ENCODE measurements at places on chromosomes 6 and 20.
A peak's percentile ranks its signal among the peaks of the same experiment; 100 is the strongest.

DNA sequence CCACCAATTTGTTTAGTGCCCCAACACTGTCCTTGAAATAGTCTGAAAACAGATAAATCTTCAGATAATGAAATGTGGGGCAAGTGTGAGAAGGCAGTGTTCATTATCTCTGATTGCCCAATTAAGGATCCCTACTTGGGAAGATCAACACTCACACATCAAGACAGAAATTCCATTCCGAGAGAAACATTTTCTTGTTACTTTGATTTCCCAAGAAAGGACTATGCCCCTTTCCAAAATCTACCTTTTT is 16.2 kb downstream of the HMGN4 start:
- no peak for DNase-seq

- no peak for DNase-seq
Observed at GRCh38 chr6:139436200-139436956, 61.9 kb upstream of the CITED2 start.

DNA sequence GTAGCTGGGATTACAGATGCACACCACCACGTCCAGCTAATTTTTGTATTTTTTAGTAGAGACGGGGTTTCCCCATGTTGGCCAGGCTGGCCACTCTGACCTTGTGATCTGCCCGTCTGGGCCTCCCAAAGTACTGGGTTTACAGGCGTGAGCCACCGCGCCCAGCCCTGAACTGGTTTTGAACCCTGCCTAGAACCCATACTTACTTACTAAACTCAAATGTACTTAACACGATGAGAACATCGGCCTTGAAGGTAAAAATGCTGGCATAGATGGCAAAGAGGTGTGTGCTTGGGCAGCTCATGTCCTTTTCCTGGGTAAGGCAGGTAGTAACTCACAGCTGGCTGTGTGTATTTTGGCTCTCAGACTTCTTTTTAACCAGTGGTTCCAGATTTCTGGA is 3.2 kb upstream of the ARMC12 start:
- DNase-seq = no peak

DNA sequence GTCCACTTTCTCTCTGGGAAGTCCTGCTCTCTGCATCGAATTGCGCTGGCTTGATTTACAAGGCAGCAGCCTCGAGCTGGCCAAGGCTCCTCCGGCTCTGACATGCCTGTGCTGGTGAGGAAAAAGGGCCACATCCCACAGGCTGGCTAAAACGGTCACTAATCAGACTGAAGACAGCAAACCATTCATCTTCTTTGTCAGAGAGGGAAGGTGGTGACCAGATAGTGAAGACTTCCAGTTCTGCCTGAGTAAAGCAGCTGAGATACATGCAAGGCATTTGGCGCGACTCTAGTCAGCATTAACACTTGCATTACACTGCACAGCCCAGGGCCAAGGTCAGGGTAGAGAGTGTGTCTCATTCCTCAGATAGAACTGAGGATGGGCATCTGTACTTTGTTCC is 203.2 kb upstream of the MAP3K7 start:
- DNase-seq = no peak

DNA sequence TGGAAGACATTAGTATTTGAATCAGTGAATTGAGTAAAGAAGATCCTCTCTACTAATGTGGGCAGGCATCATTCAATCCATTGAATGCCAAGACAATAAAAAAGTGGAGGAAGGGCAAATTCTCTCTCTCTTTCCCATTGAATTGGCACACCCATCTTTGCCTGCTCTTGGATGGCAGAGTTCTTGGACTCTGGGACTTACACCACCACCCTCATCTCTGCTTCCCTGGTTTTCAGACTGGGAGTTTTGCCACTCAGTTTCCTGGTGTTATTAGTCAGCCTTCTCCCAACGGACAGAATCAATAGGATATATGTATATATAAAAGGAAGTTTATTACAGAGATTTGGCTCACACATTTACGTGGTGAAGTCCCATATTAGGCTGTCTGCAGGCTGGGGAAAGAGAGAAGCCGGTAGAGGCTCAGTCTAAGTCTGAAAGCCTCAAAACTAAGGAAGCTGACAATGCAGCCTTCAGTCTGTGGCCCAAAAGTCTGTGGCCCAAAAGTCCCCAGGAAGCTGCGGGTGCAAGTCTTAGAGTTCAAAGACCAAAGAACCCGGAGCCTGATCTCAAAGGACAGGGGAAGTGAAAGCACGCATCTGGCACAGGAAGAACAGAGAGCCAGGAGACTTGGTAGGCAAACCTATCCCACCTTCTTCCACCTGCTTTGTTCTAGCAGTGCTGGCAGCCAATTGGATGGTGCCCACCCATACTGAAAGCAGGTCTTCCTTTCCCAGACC is 64.4 kb downstream of the SMPDL3A start:
- DNase-seq = no peak

- no peak for DNase-seq
Observed at GRCh38 chr20:21685981-21686380, 19.5 kb upstream of the PAX1 start.

DNA sequence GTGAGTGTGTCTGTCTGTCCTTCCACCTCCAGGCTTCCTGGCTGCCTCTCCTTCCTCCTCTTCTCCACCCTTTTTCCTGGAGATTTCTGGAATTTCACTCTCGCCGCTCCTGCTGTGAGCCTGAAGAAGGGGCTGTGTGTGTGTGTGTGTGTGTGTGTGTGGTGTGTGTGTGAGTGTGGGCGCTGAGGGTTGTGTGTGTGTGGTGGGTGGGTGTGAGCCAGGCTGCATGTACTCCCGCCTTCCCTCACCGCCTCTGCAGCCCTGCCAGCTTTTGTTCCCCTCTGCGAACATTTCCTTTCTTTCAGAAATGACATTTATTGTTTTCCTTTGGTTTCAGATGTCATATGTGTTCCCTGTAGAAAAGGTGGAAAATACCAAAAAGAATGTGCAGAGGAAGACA is 76.0 kb downstream of the SRC start:
- DNase-seq = no peak

DNA sequence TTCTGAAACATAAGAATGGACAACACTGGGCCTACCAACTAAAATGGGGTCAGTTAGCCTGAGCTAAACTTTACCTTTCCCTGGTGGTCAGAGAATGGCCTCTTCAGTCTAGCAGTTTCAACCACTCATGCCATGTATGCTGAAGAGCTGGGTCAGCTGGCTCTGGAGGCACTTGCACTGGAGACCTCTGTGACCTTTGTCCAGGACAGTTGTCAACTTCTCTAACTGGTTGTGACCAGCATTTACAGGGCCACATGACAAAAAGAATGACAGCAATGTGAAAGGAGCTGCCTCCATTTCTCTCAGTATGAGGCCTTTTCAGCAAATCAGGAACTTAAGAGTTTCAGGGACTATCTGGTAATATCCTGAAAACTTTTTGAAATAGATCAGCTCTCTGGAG is 59.9 kb upstream of the TMEM30A start:
- no peak for DNase-seq

DNA sequence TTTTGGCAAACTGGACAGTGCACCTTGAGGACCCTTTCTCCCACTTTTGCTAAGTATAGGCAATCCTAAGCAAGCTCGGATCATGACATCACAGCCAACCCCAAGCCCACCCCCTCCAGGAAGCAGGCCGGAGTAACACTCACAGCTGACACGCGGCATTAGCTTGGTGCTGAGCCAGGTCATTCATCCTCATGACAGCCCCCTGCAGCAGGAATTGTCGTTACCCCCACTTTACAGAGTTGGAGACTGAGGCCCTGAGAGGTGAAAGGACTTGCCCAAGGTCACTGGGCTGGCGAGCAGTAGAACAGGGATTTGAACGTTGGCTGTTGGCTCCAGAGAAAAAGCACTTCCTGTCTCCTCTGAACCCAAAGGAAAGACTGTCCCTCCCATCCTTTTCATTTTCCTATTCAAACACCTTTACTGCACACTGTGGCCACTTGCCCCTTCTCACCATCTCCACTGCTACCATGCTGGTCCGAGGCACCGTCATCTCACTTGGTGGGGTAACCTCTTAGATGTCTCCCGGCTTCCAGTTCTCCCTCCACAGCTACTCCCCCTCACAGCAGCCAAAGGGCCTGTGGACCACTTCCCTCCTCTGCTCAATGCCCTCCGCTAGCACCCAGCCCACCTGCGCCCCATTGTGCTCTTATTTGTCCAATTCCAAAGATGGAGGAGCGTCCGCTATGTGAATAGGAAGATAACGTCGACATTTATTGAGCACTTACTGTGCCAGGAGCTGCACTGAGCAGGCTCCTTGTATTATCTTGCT is 84.7 kb downstream of the PREX1 start:
- DNase-seq = no peak

- DNase-seq = no peak
Observed at GRCh38 chr20:63834491-63834880, 3.4 kb upstream of the ZBTB46 start.

- no peak for DNase-seq
Observed at GRCh38 chr6:46947497-46947896, 25.8 kb upstream of the ADGRF5 start.

- no peak for DNase-seq
Observed at GRCh38 chr6:64996301-64996700, 710.7 kb downstream of the EYS start.

DNA sequence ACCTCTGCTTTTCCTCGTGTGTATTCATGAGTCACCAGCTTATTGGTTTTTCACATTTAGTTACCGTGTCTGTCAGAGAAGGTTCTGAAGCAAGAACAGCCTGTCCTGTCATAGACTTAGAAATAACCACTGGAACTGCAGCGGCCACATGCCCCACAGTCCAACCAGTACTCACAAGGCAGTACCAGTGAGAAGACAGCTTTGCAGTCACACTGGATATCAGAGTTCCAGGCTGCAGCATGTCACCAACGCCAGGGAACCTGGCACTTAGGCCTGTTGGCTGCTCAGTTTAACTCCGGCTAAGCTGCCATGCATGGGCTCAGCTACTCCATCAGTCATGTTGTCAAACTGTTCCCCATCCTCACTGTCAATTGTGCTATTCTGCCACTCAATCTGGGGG is 40.1 kb downstream of the ADNP start:
- DNase-seq = no peak

DNA sequence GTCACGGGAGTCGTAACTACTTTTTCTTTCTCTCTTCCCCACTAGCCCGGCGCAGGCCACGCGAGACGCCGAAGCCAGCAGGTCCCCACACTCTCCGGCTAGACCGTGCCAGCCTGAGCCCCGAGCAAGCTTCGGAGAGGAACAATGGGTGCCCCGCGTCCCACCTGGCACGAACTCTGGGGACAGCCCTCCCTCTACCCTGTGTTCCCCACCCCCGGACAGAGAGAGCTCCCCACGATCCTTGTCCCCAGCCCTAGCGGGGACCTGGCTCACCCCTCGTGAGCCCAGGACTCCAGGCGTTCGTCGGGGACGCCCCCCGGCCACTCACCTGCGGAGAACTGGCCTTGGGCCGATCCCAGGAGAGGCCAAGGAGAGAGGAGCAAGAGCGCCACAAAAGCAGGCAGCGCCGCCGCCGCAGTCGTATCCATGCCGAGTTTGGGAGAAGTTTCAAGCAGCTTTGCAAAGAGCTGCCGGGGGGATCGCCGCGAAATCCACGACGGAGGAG is 416 bp downstream of the PTPRK start:
- no peak for DNase-seq

DNA sequence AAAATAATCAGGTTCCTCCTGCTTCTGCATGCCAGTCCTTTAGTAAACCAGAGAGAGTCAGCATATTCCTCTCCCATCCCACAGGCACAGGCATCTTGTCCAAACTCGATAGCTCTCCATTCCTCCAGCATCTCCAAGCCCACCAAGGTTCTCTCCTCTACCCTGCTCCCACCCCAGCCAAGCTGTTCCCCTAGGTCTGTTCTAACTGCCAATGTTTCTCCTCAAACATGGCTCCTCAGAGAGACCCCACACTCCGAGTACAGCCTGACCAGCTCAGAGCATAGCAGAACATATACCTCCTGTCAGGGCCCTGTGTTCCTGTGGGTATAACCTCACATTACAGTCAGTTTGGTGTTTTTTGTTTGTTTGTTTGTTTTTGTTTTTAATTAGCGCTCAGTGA is 177.8 kb downstream of the VEGFA start:
- no peak for DNase-seq

GRCh38 chr6:97231911-97232310 is 51.1 kb downstream of the MMS22L start:
- DNase-seq = no peak

DNA sequence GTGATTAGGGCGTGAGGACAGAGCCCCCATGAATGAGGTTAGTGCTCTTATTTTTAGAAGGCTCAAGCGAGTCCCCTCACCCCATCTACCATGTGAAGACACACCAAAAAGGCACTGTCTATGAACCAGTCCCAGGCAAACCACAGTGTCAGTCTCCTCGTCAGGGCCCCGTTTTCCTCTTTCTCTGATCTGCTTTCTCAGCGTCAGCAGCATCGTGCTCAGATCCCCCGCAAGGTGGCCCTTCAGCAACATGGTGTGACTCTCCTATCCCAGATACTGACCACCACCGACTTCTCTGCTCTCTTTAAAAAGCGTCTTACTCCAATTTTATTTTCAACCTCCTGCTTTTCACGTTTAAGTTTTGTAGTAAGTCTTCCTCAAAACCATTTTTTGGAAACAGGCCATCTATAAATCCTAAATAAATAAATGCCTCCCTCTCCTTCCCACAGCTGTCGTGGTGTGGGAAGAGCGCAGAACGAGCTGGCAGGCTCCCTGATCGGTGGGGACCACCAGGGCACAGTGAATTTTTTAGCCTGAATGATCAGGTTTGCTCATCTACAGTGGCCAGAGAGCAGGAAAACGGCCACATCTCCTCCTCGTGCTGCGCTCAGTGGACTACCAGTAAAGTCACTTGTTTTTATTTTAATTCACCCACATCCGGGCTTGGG is 113.1 kb downstream of the BMP7 start:
- DNase-seq = no peak

- no peak for DNase-seq
Observed at GRCh38 chr6:34816635-34817301, 24.9 kb downstream of the BLTP3A start.

- DNase-seq = no peak
Observed at GRCh38 chr6:16108921-16109658, 19.8 kb upstream of the MYLIP start.

GRCh38 chr6:105759015-105759414 is 327.1 kb upstream of the PRDM1 start:
- DNase-seq = no peak

GRCh38 chr6:130223508-130223907 is 757 bp upstream of the SAMD3 start:
- peak; percentile 38 for DNase-seq

GRCh38 chr6:168206186-168206585 is 113.4 kb downstream of the DACT2 start:
- no peak for DNase-seq

DNA sequence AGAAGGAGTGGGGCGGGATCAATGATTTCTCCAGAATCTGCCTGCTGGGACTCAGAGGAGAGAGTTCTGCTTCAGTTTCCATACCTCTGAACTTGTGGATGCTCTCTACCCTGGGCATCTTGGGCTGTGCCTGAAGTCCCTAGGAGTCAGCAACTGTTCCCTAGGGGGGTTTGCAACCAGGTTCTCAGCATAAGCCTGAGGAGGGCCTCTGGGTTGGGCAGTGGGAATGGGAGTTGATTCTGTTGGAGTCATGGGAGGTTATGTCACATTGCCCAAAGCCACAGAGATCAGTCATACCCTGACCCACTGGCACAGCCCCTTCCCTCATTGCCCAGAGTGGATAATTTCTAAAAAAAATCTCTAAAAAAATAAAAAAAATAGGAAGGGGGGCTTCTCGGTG is 47.4 kb downstream of the MOCS1 start:
- no peak for DNase-seq

- DNase-seq = peak; percentile 13
Observed at GRCh38 chr20:36399147-36399968, 93.2 kb downstream of the DLGAP4 start.
